ENCODE measurements at places on chromosomes 11 and 22.

DNA sequence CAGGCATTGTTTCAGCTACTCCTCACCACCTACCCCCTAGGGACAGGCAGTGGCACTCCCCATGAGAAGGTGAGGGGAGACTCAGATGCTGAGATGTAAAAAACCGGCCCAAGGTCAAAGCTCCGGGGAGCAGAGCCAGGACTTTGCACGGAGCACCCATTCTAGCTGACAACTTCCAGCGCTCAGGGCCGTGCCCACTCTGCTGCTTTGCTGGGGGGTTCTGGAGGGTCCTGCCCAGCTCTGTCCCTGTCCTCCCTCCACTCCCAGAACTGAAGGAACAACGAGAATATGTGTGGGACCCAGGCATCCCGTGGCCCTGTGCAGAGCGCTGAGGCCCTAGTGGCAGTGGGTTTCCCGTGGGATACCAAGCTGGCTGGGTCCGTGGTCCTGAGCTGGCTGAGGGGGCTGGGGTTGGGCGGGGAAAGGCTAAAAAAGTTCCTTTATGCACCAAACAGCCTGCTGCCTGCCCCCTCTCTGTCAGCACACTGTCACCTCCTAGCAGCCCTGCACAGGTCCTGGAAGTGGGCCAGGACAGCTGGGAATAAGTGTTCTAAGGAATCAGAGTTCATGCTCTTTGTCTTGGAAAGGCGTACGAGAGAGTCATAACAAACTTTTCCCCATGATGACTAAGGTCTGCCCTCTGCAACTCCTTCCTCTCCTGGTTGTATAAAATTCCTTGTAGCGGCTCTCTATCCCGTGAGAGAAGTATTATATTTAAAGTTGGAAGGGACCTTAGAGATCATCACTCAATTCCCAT lies 1.9 kb downstream of the MS4A10 start:
- H3K27me3 ChIP-seq = no peaks in the 10 kb centered on the region
- H3K4me3 ChIP-seq = no peak overlapping the region
- H3K4me1 ChIP-seq = no peaks in the 10 kb centered on the region
- H3K27ac ChIP-seq = no peak overlapping the region

- H3K27me3 ChIP-seq = peaks cover 6% of the 10 kb centered on the region
- DNase-seq = no peak
- no peak overlapping the region for H3K4me3 ChIP-seq
- no peaks in the 10 kb centered on the region for H3K4me1 ChIP-seq
- H3K27ac ChIP-seq = no peak overlapping the region
- H3K36me3 ChIP-seq = no peaks in the 10 kb centered on the region
Observed at GRCh38 chr11:125925247-125925740, 20.6 kb upstream of the VSIG10L2 start.

- H3K27ac ChIP-seq = no peak overlapping the region
- no peak for DNase-seq
- H3K36me3 ChIP-seq = peaks cover 24% of the 10 kb centered on the region
Observed at GRCh38 chr11:70365544-70365927, 32.8 kb upstream of the CTTN start.

- peak overlapping the region; percentile 100 for H3K4me3 ChIP-seq
- H3K4me1 ChIP-seq = peaks cover 65% of the 10 kb centered on the region
- peak overlapping the region; percentile 94 for H3K27ac ChIP-seq
Observed at GRCh38 chr22:31496735-31497146, 405 bp downstream of the SFI1 start.

- H3K36me3 ChIP-seq = no peaks in the 10 kb centered on the region
- no peak overlapping the region for H3K27ac ChIP-seq
- no peak for DNase-seq
- peaks cover 3% of the 10 kb centered on the region for H3K4me1 ChIP-seq
- H3K4me3 ChIP-seq = no peak overlapping the region
Observed at GRCh38 chr11:116707161-116707629, 65.6 kb downstream of the BUD13 start.

DNA sequence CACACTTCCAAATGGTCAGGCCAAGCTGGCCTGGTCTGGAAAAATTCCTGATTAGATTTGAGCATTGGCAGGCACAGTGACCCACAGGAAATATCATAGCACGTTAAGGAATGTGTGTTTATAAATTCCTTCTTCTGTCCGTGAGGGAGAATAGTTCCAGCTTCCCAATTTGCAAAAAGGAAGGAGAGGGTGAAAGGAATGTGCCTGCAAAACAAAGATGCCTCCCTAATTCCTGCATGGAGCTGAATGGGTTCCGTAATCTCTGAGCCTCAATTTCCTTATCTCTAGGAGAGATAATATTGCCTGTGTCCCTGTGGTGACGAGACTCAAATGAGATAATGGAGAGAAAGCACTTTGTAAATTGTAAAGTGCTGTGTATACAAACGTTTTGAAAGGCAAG lies 105.1 kb downstream of the FEZ1 start:
- peaks cover 6% of the 10 kb centered on the region for H3K27me3 ChIP-seq
- H3K27ac ChIP-seq = no peak overlapping the region
- H3K4me3 ChIP-seq = no peak overlapping the region
- H3K4me1 ChIP-seq = no peaks in the 10 kb centered on the region
- H3K36me3 ChIP-seq = no peaks in the 10 kb centered on the region
- no peak for DNase-seq

DNA sequence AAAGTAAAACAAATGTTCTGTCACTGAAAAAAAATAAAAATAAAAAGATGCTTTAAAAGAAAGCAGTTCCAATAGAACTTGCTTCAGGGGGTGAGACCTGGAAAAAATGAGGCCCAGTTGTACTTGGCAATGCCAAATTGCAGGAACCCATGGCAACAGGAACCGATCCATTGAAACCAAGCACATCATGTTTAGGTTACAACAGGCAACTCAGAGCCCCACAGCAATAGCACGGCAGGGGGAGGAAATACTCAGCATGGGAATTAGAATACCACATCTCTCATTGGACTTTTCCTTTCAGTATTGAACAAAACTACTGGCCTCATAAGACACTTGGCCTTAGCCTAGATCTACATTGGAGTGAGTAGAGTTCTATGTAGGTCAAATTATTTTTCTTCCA lies 84.3 kb downstream of the MSANTD4 start:
- H3K36me3 ChIP-seq = no peaks in the 10 kb centered on the region
- no peaks in the 10 kb centered on the region for H3K4me1 ChIP-seq
- no peak overlapping the region for H3K4me3 ChIP-seq
- H3K27ac ChIP-seq = no peak overlapping the region
- no peak for DNase-seq

DNA sequence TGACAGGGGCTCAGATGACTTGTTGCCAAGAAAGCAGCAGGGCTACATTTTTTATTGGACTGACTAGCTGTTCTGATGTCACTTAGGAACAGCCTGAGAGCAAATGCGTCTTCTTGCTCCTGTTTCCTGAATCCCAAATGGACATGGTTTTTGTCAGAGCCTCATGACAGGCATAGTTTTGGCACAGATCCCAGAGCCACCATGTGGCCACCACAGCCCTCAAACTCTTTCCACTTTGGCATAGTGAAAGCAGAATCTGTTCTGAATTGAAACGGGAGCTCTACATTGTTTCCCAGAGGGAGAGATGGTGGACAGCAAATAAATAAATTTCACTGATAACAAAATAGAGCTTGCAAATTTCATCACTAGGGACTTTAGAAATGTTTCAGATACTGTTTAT lies 222.2 kb downstream of the C11orf87 start:
- H3K4me3 ChIP-seq = no peak overlapping the region
- no peak for DNase-seq
- no peaks in the 10 kb centered on the region for H3K4me1 ChIP-seq
- H3K27ac ChIP-seq = no peak overlapping the region
- H3K36me3 ChIP-seq = no peaks in the 10 kb centered on the region

DNA sequence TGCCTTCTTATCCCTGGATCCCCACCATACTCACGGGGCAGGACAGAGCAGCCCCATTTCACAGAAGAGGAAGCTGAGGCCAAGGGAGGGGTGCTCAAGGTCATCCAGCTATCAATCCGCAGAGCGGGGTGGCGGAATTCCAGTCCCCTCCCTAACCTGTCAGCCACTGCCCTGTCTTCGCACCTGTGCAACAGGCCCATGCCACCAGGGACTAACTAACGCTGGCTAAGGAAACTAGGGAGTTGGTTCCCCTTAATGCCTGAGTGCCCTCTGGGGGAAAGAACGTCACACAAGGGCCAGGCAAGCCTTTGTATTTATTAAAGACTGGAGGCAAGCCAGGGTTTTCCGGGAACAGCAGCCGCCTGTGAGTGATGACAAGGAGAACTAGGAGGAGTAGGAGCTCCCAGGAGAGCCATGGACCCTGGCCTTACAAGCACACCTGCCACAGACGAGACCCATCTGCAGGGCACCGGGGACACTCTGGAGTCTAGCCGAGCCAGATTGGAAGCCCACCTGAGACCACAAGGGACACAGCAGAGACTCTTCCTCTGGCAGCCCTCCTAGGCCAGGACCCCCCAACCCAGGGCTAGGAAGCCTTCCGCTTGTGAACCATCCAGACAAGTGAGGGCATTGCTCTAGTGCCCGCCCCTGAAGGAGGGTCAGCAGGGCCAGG lies 64.4 kb downstream of the MYH9 start:
- H3K27ac ChIP-seq = peak overlapping the region; percentile 31
- H3K4me3 ChIP-seq = no peak overlapping the region
- H3K36me3 ChIP-seq = peaks cover 98% of the 10 kb centered on the region
- DNase-seq = no peak

GRCh38 chr22:23246982-23247766 lies 66.9 kb downstream of the BCR start:
- no peak for DNase-seq
- peaks cover 94% of the 10 kb centered on the region for H3K4me1 ChIP-seq
- H3K27me3 ChIP-seq = no peaks in the 10 kb centered on the region

DNA sequence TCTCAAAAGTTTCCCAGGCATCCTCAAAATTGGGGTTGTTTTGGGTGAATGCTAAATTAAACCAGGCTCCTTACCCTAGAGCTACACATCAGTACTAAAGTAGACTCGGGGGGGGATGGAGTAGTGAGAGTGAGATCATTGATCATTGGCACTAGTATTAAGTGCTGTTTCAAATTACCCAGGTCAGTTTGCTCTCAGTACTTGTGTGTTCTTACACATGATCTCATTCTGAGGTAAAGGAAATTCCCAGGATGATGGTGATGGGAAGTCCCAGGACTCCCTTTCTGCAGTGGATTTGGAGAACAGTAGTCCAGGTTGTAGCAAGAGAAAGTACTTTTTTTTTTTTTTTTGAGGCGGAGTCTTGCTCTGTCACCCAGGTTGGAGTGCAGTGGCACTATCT lies 12.5 kb downstream of the RBM4 start:
- DNase-seq = no peak
- H3K4me3 ChIP-seq = no peak overlapping the region
- H3K36me3 ChIP-seq = peaks cover 67% of the 10 kb centered on the region
- no peak overlapping the region for H3K27ac ChIP-seq

DNA sequence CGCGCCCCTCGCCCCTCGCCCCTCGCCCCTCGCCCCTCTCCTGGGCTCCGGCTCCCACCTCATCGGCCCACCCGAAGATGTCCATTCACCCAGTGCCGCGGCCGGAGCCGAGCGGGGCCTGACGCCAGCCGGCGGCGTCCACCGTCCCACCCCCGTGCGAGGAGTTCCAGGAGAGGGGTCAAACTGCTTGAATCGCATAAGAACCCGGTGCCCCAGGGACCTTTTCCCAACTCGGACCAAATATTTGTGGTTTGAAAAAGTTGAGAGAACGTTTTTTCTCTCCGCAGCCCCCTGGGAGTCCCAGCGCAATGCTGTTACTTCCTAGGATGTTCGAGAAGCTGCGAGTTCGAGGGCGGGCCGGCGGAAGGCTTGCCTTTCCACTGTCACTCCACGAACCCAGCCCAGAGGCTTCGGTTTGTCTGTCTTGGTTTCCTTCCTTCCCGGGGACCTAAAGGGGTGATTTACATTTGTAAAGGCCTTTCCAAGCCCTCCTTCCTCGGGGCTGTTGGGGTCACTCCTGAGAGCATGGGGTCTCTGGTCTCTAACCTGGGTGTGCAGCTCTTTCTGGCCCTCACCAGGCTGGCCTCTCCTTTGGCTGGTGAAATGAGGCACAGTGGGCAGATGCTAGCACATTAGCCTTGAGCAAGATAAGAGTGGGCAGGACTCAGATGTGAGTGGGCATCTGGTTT lies 38.0 kb downstream of the ETS1 start:
- peak overlapping the region; percentile 60 for H3K4me3 ChIP-seq
- no peaks in the 10 kb centered on the region for H3K36me3 ChIP-seq
- H3K27me3 ChIP-seq = no peaks in the 10 kb centered on the region
- peaks cover 74% of the 10 kb centered on the region for H3K4me1 ChIP-seq
